ENCODE measurements at places on chromosomes 12 and 14.

GRCh38 chr12:57844709-57845477 lies 1.6 kb downstream of the CTDSP2 start:
- peak; percentile 27 for DNase-seq

GRCh38 chr12:77818351-77818750 lies 12.3 kb upstream of the NAV3 start:
- no peak for DNase-seq

- no peak for DNase-seq
These were observed 8.7 kb upstream of the OR10G2 start for GRCh38 chr14:21643407-21643806.

DNA sequence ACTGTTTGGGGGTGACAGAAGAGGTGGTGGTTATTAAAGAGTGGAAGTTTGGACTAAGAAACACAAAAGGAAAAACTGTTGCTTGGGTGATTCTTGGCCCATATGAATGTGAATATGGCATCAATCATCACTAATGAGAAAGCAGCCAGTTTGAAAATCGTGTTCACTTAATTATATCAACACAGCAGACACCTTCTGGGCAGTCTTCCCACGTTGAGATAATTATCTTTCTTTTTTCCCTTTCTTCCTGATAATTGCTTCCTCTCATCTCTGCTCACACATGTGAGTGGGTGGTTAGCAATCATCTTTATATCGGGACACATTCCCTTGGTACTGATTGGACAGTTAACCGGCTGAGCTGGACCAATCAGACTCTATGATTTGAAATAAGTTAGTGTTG lies 539.7 kb downstream of the AACS start:
- no peak for DNase-seq

DNA sequence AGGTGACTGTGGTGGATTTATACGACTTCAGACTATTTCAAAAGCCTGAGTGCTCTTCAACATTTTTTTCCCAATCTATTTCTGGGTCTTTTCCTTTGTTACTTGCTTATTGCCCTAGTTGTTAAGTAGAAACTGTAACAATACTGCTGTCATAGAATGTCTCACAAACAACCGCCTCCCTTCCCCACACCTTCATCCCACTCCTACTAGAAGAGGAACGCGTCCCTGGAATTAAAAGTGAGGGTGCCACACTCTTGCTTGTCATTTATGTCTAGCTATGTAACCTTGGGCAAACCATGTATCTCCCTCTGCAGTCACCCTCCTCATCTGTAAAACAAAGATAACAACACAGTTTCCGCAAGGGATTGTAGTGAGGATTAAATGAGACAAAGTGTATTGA lies 8.6 kb downstream of the BRAP start:
- DNase-seq: no peak

GRCh38 chr14:90384543-90384911 lies 12.3 kb upstream of the CALM1 start:
- DNase-seq: no peak

DNA sequence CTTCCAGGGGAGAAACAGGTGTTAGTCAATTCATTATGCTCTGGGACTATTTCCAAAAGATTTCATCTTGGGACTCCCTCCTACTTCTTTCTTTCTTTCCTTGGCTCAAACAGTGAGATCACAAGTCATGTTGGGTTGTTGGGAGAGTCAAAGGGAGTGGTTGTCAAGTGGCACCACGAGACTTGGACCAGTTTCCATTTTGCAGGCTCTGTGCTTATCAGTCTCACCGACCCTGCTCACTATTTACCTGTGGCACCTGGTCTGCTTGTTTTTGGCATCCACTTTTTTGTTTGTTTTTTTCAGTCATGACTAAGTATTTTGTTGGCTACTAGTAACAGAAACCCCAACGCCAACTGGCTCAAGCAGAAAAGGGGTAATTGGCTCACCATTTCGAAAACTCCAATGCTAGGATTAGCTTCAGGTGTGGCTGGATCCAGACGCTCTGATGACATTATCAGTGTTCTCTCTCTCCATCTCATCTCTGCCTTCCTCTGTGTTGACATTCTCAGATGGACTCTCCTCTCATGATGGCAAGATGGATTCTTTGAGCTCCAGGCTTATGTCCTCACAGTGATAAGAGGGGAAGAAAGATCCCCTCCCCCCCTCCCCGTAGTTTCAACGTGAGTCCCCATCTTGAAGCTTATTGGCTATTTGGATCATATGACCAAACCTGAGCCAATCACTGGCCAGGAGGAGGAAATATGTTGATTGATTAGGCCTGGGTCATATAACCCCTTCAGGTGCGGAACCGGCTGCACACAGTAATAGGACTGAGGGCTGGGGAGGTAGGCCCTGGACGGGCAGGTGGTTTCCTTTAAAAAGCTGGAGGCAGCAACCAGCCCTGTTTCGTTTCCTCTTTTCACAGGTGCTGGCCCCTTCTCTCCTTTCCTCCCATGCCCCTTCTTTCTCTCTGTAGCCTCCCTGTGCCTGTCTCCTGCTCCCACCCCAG lies 84.2 kb downstream of the AACS start:
- DNase-seq: no peak

DNA sequence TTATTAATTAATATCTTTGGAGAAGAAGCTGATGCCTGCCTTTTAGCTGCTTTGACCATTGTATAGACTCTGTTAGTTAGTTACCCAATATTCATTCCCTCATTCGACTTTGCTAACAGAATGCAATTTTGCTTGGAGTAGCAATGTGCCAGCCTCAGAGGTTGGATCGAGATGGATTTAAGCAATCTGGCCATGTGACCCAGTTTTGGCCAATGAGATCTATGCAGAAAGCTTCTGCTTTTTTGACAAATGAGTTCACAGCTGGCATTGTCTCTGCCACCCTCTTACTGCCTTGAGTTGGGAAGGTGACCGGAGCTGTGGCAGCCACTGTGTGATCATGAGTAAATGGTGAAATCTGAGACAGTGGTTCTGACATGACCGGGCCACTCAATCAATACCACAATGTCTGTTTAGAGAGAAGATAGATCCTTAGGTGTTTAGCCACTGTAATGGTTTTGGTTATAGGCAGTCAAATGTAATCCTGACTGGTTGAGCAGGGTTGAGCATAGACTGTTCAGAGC lies 74.9 kb upstream of the MED13L start:
- no peak for DNase-seq

GRCh38 chr14:49955024-49955423 lies 62.1 kb downstream of the ARF6 start:
- no peak for DNase-seq

GRCh38 chr12:89781156-89781555 lies 72.5 kb upstream of the ATP2B1 start:
- DNase-seq: no peak

- no peak for DNase-seq
These were observed 707 bp downstream of the DHRS1 start for GRCh38 chr14:24298892-24299254.

GRCh38 chr12:49698619-49699545 lies 8.3 kb downstream of the FMNL3 start:
- no peak for DNase-seq

DNA sequence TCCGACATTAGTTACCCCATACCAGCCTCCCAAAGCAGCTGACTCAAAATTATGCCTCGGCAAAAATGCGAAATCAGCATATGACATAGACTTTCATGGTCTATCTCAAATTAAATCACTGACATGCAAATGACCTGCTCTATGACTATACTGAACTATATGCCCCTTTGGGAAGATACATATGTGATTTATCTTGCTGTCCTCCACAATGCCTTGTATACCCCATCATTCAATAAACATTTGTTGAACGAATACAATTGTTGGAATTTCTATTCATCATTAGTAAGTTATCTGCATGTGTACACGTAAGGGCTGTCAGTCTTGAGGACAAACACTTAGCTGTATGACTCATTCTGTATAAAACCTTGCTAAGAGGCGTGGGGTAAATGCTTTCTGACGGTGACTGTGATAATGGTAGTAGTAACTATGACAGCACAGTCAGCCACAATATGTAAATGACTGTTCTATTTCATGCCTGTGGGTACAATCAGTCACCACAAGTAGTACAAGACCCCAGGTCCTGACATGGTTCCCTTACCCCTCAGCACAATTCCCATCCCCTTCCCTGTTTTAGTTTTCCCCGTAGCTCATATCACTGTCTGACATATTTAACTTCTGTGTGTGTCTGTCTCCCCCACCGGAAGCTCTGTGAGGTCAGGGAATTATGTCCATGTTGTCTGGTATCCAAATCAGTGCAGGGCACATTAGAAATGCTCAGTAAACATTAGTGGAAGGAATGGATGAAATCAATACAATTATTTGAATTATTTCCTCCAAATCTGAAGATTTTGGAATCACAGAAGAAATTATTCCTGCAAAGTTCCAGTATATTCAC lies 42.8 kb downstream of the STXBP6 start:
- DNase-seq: no peak

- no peak for DNase-seq
These were observed 30.3 kb downstream of the CCDC88C start for GRCh38 chr14:91387169-91387835.

GRCh38 chr12:26345471-26346003 lies 150.2 kb downstream of the SSPN start:
- no peak for DNase-seq

- no peak for DNase-seq
These were observed 10.1 kb upstream of the TMCC3 start for GRCh38 chr12:94660436-94660835.

GRCh38 chr12:10974965-10975364 lies 11.7 kb downstream of the TAS2R50 start:
- DNase-seq: no peak

DNA sequence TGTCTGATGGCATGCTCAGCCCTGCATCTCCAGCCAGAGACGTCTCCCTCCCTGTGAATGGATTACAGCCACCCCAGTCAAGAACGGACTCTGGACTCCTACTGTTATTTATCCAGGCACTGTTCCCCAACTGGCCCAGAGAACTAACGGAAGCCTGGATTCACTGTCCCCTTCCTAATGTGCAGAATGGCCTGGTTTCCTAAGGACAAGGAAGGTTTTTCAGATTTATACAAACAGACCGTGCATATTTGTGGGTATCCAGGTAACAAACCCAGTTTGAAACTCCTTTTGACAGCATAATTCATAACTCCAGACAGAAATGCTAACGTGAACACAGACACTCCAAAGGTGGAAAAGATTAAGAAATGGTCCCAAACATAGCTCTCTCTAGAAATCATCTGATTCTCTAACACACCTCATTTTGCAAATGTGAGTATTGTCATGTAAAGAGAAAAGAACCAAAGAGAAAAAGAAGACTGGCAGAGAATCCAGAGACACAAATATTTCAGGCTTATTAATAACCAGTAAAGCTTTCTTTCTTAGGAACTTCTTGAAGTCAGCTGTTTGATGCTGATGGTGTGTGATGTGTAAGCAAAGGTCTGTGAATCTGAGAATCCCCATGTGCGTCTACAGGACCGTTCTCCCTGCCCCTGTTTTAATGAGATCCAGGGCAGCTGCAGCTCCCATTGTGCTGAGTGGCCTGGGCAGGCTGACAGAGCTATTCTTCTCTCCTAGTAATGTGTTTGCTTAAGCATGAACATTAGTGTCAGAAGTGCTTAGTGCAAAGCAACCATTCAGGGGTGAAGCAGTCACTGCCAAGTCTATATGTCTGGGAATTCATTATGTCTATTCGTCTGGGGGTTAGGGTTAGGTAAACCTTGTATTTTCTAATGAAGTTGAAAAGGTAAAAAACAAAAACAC lies 86.8 kb upstream of the HIF1A start:
- no peak for DNase-seq

- no peak for DNase-seq
These were observed 91.5 kb downstream of the CPNE8 start for GRCh38 chr12:38813923-38814322.

GRCh38 chr12:132186857-132187620 lies 42.8 kb downstream of the NOC4L start:
- no peak for DNase-seq

GRCh38 chr12:57250541-57250940 lies 446 bp downstream of the STAC3 start:
- no peak for DNase-seq

DNA sequence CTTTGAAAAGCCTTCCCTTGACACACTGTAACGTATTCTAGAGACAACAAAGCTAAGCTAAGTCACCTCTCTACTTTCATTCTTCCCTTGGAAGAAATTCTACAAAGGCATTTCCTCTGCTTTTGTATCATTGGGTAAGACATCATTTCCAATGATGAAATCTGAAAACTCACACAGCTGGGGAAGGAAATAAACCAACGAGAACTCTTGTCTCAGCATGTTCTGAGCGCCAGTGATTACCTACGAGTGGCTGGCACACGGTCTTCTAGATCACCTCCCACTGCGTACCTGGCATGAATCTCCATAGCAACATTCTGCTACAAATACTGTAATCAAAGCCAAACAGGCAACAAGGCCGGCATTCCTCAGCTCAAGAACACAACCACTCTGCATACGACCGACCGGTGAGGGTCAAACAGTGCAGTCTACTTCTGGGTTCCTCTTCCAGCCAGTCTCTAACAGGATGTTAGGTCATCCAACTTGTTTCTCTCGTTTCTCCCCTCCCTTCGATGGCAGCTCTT lies 7.6 kb downstream of the VPS37B start:
- no peak for DNase-seq

- no peak for DNase-seq
These were observed 42.7 kb downstream of the SUSD6 start for GRCh38 chr14:69654116-69654515.

DNA sequence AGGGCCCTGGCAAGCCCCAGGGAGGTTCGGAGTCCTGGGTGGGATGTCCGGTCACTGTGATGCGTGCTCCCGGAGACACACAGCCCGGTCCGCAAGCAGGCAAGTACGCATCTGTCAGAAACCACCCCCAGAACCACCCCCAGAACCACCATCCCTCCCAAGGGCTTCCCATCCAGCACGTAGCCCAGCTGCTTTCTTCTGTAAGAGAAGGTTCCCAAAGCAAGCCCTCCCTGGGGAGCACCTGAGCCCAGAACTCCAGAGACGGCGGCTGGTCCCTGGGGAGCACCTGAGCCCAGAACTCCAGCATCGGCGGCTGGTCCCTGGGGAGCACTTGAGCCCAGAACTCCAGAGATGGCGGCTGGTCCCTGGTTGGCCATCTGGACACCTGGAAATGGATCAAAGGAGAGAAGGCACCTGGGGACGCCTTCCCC lies 2.6 kb upstream of the FBRSL1 start:
- no peak for DNase-seq

DNA sequence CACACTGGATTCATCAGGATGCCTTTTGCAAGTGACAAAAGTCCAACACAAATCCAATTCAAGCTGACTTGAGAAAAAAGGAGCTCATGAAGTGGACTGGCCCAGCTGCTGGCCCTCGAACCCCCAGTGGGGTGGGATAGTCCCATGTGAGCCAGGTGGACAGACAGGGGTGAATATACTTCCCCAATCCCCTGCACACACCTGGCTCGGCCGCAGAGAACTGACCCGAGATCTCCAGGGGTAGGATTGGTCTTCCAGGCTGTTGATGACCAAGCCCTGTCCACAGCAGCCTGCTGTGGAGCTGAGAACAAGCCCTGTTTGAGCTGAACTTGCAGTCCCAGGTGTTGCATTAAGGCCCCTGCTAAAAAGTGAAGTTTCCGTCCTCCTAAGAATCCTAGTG lies 56.2 kb downstream of the TPCN1 start:
- DNase-seq: no peak

- no peak for DNase-seq
These were observed 106.6 kb upstream of the AMN1 start for GRCh38 chr12:31835276-31835882.

GRCh38 chr12:49059045-49059298 lies 1.6 kb downstream of the KMT2D start:
- DNase-seq: no peak
